Uterus (tissue), 4 donors: ENCODE measurements at places on chromosomes 2 and 18. TPM values are rescaled to one million over a fixed set of nuclear protein-coding genes. Genes with fewer than 3 reads are reported as not detected.
A peak's percentile ranks its signal among the peaks of the same experiment; 100 is the strongest.

DNA sequence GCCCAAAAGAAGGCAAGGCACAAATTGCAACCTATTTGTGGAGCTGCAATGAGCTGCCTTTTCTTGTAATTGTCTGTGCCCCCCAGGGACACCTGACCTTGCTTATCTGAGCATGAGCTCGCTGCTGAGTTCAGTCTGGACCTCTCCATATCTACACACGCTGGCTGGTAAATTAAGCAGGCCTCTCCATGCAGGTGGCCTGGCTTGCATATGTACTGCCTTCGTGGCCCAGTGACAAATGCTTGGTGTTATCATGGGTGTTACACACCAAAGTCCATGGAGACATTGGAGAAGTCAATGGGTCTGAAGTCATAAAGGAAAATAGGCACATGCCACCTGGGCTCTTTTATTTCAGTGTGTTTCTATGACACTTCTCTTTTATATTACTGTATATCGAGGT is 121.2 kb downstream of the IRS1 start:
- no peak for DNase-seq

GRCh38 chr2:63643486-63643885 is 54.7 kb downstream of the MDH1 start:
- DNase-seq, result no peak

- peak; percentile 4 for DNase-seq
Observed at GRCh38 chr2:241935314-241935713, 65.8 kb downstream of the RTP5 start.

DNA sequence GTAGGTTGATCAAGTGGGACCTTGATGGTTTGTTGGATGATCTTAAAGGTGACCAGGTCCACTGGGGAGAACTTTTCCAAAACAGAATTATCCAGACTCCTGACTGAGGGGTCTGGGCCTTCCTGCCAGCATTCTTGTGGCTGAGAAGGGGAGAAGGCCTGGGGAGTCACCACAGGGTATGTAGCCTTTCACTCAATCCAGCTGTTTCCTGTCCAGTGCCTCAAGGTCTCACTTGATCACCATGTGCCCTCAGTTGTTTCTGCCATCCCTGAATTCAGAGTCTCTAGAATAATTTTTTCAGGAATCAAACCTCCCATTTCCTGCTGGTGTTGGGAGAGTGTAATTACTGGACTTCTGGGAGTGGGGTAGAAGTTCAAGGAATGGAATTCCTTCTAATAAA is 54.4 kb upstream of the TANC1 start:
- DNase-seq, result no peak

- peak; percentile 16 for DNase-seq
Observed at GRCh38 chr2:238939521-238940403, 91.9 kb downstream of the TWIST2 start.

DNA sequence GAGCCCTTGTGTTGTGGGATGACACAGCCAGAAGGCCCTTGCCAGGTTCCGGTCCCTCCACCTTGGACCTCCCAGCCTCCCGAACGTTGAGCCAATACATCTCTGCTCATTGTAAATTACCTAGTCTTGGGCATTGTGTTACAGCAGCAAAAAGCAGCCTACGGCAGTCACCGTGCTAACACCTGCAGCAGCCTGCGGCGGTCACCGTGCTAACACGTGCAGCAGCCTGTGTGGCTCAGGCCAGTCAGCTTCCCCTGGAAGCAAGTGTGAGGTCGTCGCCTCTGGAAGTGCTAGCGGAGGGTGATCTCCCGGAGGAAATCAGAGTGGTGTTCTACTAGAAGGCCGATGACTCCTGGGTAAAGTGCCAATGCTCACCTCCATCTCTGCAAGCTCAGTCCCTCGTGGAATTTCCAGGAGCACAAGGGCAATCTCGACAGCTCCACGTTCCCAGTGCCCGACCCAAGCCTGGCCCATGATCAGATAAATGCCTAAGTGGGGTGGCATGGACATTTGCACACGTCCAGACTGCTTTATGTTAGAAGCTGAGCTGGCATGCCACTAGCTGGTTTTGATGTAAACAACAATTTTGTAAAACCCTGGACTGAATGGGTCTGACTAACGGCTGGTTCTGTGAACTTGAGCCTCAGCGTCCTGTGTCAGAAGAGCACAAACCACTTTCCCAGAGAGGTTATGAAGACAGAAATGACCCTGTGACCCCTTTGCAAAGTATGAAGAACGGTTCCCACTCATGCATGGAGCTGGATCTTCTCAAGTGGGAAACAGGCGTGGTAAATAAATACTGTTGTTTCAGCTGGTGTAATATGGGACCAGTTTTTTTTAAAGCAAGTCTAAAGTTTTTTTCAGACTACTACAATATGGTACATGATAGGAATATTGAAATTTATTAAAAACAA is 11.4 kb upstream of the CNDP1 start:
- no peak for DNase-seq

- DNase-seq, result no peak
Observed at GRCh38 chr2:66251573-66251972, 183.4 kb upstream of the MEIS1 start.

GRCh38 chr18:832085-832681 is 20.1 kb upstream of the YES1 start:
- no peak for DNase-seq

Gene CFAP65
- total RNA-seq, result 0.21 TPM

GRCh38 chr2:134117676-134118075 is 136.2 kb upstream of the MGAT5 start:
- DNase-seq, result no peak
